SJSA1 (cell line): ENCODE measurements at places on chromosomes 16 and 17. TPM values are rescaled to one million over a fixed set of nuclear protein-coding genes. Genes with fewer than 3 reads are reported as not detected.

GRCh38 chr16:7397901-7398300 is 65.3 kb downstream of the RBFOX1 start:
- H3K36me3 ChIP-seq: no peaks in the 10 kb centered on the region
- no peaks in the 10 kb centered on the region for H3K4me1 ChIP-seq
- no peak overlapping the region for H3K4me3 ChIP-seq
- H3K27me3 ChIP-seq: no peaks in the 10 kb centered on the region
- no peak overlapping the region for H3K27ac ChIP-seq

The LITAFD gene
- not detected in 2 replicates for total RNA-seq

- H3K4me3 ChIP-seq: no peak overlapping the region
- no peak overlapping the region for H3K27ac ChIP-seq
- no peaks in the 10 kb centered on the region for H3K36me3 ChIP-seq
- H3K4me1 ChIP-seq: no peaks in the 10 kb centered on the region
- DNase-seq: no peak
- no peaks in the 10 kb centered on the region for H3K27me3 ChIP-seq
These were observed 31.1 kb upstream of the SHISA6 start for GRCh38 chr17:11209906-11210305.

DNA sequence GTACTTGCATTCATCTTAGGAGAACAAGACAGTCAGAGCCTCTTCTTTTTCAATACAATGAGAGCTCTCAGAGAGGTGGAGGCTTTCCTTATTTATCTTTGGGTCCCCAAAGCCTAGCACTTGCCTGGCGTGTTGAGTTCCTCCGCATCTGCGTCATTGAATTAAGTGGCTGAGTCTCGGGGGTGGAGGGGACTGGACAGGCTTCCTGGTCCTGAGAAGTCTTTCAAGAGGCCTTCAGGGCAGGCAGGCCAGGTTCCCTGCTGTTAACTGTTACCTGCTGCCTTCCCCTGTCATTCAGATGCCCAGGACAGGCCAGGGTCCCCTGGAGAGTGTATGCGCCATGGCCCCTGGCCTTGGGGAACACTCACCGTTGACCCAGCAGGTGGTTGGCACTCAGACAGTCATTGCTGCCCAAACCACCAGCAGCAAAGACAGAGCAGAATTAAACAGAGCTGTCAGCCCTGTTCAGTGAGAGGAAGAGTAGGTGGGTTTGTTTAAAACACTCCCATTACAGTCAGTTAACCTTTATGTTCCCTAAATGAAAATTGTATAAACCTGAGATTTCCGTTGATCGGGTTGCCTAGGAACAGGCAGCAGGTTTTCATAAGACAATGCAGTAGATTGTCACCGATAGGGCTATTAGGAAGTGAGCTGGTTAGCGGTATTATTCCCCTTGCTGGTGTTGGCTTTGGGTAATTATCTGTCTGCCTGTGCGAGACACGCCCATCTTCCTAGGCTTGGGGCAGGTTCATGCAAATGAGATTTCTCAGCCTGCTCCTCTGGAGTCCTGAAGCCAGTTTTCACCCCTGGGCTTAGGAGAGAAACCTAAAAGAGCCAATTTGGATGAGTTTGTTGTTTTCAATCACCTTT is 132.7 kb downstream of the CCDC182 start:
- no peaks in the 10 kb centered on the region for H3K4me1 ChIP-seq
- H3K36me3 ChIP-seq: no peaks in the 10 kb centered on the region
- H3K4me3 ChIP-seq: no peak overlapping the region
- no peak for DNase-seq
- H3K27me3 ChIP-seq: no peaks in the 10 kb centered on the region
